ENCODE measurements at places on chromosomes 1 and 21. TPM values are rescaled to one million over a fixed set of nuclear protein-coding genes. Genes with fewer than 3 reads are reported as not detected.
A peak's percentile ranks its signal among the peaks of the same experiment; 100 is the strongest.

- no peak for DNase-seq
Observed at GRCh38 chr1:76238094-76238628, 163.6 kb downstream of the ST6GALNAC3 start.

GRCh38 chr1:117567976-117568375 lies 37.9 kb upstream of the TENT5C start:
- no peak for DNase-seq

DNA sequence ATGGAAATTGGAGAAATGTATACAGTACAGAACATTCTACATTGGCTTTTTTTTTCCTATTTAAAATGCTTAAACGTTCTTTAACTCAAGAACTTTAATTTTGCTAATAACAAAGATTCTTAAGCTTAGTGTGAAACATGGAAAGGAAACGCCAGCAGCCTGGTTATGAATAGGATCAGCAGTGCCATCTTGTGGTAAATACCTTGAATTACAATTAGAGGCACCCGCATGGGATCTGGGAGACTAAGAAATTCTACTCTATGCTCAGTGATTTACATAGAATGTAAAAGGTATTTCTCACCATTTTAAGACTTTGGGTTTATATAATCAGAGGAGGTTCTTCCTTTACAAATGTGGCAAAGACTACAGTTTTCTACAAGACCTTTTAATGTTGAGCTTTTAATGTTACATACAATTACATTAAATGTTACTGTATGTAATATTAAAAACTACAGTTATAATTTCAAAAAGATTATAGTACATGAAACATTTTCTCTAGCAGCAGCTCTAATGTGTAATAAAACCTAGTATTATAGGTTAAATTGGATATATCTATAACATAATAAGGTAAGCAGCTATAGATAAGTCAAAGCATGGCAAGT lies 32.1 kb upstream of the APOBEC4 start:
- peak; percentile 51 for DNase-seq

The BEND5 gene
- not detected for total RNA-seq

GRCh38 chr1:143665606-143666005 lies 306.2 kb downstream of the FAM72C start:
- no peak for DNase-seq

GRCh38 chr1:47777322-47777721 lies 219.9 kb downstream of the TRABD2B start:
- no peak for DNase-seq

DNA sequence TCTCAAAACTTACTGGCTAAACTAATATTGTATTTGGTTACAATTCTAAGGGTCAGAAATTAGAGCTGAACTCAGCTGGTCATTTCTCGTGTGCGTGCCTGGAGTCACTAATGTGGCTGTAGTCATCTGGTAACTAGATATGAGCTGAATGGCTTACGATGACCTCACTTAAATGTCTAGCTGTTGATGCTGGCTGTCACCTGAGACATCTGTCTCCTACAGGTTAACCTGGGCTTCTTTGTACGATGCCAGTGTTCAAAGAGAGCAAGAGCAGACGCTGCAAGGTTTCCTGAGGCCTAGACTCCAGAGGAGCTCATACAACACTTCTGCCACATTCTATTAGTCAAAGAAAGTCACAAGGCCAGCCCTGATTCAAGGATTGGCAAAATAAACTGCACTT lies 17.1 kb upstream of the ALG6 start:
- DNase-seq = no peak

GRCh38 chr1:46503421-46503820 lies 13.8 kb downstream of the DMBX1 start:
- no peak for DNase-seq

The DPH5 gene
- total RNA-seq = 38.8 TPM

The FCRL2 gene
- total RNA-seq = not detected

DNA sequence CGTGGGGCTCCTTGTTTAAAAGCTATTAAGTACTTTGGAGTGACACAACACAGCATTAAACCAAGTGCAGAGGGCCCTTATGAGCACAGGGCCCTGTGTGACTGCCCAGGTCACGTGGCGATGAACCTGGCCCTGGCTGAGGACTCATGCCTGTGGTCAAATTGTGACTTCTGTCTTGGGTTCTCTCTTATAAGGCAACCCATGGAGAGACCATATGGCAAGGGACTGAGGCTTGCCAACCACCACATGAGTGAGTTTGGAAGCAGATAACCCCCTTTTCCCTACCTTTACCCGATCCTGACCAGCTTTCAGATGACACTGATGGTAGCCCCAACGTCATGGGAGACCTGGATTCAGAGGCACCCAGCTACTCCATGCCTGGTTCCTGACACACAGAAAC lies 140.5 kb downstream of the ZBTB18 start:
- no peak for DNase-seq

DNA sequence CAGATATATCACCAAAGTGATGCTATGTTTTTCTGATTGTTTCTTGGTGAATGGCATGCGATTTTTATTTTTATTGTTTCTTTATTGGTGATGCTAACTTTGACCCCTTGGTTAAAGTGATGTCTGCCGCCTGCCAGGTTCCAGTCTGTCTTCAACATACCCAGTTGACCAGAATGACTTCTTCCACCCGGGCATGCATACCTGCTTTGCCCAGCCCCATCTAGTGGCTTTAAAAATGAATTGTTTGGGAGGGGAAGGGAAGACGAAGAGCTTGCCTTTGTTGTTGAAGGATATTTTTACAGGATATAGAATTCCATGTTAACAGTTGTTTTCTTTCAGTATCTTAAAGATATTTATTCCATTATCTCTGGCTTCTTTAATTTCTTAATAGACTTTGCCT lies 65.1 kb downstream of the ATG4C start:
- no peak for DNase-seq

DNA sequence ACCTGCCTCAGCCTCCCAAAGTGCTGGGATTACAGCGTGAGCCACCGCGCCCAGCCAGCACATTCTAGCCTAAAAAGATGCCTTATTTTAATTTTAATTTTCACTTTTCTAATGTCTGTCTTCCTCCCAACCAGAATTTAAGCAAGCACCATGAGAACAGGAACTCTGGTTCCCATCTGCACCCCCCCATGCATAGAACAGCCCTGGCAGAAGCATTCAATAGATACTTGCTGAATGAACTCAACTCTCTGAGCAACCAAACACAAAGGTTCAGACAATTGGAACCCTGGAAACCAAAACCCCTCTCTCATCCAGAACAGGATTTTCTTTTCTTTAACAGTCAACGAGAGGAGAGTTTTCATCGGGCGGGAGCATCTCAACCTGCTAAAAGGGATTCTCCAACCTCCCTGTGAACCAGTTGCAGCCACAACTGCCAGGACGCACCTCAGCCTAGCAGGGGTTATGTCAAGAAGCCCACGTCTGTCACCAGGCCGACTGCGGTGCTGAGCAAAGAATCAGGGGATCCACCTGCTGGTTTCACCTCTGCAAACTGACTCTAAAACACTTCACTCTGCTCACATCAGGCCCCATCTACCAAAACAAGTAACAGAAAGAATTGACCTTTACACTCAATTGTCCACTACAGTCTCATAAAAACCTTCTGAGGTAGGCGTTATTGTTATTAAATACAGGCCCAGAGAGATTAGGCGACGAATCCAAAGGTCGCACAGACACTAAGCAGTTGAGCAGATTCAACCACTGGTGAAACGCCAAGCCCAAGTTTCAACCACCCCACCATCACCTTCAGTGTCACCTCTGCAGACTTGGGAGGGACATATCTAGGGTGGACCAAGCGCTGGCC lies 1.7 kb downstream of the KIAA2013 start:
- no peak for DNase-seq

The NBPF10 gene
- total RNA-seq = 5.0 TPM

DNA sequence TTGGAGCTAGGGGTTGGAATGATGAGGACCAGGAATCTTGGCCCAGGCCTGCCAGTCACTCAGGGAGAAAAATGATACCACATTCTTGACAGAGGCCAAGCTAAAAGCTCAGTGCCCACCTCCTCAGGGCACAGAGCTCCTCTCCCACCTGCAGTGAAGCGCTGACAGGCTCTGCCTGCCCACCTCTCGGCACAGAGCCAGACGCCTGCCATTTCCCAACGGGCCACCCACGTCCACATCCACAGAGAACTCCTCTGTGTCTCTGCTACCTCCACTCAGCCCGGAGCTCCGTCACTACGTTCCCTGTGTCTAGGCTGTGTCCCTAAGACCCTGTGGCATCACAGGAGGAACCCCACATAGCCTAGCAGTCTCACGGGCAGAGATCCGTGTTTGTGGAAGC lies 60.8 kb downstream of the MRPL37 start:
- DNase-seq = no peak

GRCh38 chr1:203127666-203128430 lies at the start of gene ADORA1:
Gene ADORA1, plus strand, starts transcription at chr1:203127726. Its CDS starts 1,116 bp downstream, at chr1:203128842.
- peak; percentile 52 for DNase-seq

DNA sequence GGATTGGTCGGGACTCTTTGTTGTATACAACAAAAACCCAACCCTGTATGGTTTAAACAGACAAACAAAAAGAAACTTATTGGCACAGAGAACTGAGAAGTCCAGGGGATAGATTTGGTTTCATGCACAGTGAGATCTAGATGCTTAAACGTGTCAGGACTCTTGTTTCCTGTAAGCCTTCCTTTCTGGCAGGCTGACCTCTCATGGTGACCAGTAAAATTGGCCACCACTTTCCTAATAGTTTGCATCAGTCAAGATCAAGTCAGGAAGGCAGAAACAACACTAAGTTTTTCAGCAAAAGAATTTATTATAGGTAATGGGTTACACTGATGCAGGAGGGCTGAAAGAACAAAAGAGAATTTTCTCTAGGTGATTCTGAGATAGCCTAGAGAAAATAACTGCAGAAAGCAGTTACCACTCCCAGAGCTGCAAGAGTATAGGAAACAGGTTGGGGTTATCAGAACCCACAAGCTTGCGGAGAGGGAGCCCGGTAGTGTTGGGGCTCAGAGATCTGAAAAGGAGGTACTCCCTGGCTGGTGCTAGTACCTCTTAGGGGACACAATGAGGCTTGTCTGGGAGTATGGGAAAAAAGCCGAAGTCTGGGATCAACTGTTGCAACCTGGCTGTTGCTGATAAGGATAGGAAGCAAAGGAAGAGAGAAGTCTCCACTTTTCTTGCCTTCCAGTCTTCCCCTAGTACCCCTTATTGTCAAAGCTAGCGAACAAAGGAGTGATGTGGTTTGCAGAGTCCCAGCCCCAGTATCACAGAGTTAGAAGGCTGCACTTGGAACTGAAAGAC lies 21.4 kb downstream of the CITED4 start:
- no peak for DNase-seq

- no peak for DNase-seq
Observed at GRCh38 chr1:227792216-227793078, 23.0 kb upstream of the PRSS38 start.

DNA sequence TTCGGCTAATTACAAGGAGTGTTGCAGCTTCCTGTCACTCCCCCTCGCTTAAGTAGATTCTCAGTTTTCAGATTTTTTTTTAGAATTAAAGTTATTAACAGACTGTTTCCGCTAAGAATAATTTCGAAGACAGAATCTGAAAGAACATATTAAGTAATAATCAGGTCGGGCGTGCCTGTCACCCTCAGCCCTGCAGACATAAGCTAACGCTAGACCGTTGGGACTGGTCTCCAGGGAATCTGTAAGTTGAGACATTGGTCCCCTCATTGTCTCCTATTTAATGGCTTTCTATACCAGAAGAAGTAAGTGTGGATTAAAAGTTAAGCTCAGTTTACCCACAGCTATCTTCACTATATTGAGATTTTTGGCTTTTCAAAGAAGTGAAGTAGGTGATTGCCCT lies 14.5 kb downstream of the NMNAT1 start:
- no peak for DNase-seq
